Stimulated activated CD8-positive, alpha-beta memory T cell treated with anti-CD3 and anti-CD28 coated beads, Interleukin-7, amount 100 ng/mL, for 1 hour (primary cell): ENCODE measurements at places on chromosomes 7 and 10.
A peak's percentile ranks its signal among the peaks of the same experiment; 100 is the strongest.

DNA sequence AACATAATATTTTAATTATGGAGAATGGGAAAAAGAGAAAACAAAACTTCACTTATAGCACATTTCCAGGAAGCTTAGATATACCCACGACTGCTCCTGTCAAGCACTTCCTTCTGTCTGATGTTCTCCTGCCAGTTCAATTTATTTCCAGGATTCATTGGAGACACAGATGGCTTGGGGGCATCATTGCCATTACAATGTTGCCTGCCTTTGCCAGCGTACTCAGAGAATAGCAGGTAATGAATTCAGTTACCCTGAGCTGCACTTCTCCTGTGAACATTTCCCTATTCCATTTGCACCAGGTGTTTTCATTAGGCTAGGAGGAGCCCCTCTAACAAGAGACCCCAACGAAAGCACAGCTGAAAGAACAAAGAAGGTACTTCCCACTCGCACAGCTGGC lies 33.7 kb downstream of the INSIG1 start:
- no peak for DNase-seq

GRCh38 chr7:111756687-111757178 lies 194.4 kb upstream of the IMMP2L start:
- no peak for DNase-seq

GRCh38 chr10:69515699-69516259 lies 57.4 kb downstream of the NEUROG3 start:
- peak; percentile 45 for DNase-seq

DNA sequence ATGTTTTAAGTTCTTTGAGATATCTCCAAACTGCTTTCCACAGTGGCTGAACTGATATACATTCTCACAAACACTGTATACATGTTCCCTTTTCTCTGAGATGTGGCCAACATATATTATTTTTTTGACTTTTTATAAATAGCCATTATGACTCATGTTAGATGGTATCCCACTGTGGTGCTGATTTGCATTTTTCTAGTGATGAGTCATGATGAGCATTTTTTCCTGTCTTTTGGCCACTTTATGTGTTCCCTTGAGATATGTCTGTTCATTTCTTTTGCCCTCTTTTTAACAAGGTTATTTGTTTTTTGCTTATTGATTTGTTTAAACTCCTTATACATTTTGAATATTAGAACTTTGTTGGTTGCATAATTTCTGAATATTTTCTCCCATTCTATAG lies 1055.1 kb downstream of the NXPH1 start:
- DNase-seq, result no peak

GRCh38 chr7:36128448-36129047 lies 24.5 kb upstream of the EEPD1 start:
- DNase-seq, result no peak

GRCh38 chr10:79416578-79417255 lies 28.7 kb downstream of the ZCCHC24 start:
- no peak for DNase-seq

GRCh38 chr10:61775111-61775510 lies 112.4 kb downstream of the CABCOCO1 start:
- no peak for DNase-seq

GRCh38 chr10:121800831-121801230 lies 127.0 kb downstream of the ATE1 start:
- DNase-seq, result no peak

DNA sequence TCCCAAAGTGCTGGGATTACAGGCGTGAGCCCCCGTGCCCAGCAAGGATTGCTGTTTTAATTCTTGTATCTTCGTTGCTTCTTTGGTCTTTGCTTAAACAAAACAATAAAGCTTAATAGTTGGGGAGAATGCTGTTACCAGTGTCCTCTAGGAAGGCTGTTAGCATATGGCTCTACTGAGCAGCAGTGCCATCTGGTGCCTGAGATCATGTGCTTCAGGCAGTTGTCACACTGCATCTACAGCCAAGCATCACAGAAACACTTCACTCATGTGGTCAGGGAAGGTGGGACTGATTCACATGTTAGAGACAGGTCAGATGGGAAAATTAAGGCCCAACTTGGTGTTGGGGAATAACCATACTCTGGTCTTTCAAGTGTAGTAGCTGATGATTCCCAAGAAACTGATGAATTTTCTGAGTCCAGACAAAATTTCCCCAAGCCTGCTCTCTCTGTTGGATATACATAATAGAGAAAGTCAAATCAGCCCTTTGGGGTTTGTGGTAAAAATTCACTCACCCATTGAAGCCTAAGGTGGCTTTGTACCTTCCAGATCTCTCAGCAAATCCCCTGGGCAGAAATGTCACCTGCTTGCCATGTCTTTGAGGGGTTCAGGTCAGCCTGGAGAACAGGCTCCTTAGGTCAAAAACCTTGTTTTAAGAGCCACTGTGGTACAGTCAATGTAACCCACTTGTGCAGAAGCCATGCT lies 28.4 kb downstream of the UBE2D4 start:
- no peak for DNase-seq

DNA sequence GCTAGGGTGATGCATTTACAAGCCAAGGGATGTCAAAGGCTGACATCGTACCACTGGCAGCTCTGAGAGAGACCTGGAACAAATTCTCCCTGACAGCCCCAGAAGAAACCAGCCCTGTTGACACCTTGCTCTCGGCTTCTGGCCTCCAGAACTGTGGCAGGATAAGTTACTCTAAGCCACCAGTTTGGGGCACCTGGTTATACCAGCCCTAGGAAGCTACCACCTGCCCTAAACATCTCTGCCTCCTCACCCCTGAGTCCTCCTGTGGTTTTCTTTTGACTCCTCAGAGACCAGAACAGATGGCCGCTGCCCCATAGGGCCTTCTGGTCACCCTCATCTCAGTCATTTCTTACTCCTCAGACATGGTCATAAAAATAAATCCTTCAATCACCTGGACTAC lies 107.4 kb downstream of the CPXM2 start:
- no peak for DNase-seq

DNA sequence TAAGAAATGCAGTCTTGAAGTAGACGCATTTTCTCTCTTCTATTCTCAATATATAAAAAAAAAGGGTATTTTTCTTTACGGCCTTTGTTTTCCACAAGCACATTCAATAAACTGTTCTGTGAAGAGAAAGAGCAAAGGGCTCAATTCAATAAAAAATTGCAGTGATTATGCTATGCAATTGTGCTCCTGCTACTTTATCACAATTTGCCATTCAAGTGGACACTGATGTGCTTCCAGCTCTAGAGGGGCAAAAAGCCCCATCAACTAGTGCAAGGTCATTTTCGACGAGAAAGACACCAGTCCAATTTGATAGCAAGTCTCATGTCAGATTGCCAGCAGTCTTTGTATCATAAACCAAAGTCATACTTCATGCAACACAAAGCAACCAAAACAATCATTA lies 82.6 kb upstream of the THSD7A start:
- DNase-seq, result no peak
